ENCODE measurements at places on chromosomes 11 and 22.

- DNase-seq: no peak
Observed at GRCh38 chr22:23184764-23185113, 4.4 kb downstream of the BCR start.

DNA sequence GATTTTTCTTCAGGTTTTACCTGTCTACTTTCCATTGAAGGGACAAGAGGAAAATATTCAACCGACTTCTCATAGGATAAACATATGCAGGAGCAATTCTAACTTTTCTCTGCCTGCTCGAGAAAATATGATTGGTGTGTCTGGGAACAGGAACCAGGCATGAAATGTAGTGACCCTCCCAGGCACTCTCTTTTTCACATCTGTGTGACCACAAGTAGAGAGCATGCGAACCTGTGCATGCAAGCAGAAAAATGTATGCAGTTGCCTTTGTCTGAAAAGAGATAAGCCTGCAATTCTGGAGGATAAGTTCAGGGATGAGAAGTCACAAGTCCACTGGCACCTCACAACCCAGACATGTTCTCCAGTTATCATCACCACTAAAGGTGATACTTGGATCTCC, 583.5 kb upstream of the FAT3 start:
- no peak for DNase-seq

DNA sequence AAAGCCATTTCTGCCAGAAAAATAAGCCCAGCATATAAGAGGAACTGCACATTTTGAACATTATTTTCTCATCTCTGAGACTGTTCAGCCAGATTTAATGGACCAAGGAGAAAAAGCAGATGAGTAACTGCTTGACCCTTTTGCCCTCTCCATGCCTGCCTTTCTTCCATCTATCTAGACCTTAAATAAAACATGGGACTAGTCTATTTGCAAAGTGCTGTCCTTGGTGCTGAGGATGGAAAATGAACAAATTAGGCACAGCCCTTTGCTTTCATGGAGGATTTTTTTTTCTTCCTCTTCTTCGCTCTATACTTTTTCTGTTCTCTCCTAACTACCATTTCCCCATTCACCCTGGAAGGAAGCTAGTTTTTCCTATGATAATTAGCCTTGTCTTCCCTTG, 361.3 kb downstream of the GRM5 start:
- DNase-seq: no peak

DNA sequence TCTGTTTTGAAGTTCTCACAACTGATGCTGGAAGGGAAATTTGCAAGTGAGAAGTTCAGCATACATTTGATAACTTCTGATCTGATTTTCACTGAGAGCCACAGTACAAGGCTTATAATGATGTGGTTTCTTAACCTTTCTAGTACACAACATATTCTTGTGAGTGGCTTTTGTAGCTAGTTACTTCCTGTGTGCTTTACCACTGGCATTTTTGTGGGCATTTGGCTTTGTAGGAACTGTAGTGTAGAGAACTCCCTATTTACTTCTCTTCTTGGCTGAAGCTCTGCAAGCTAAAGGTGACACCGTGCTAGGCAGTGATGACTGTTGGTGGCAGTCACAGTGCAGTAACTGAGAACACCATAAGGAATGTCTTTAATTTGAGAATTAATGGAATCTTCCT, 14.9 kb downstream of the USP47 start:
- DNase-seq: no peak

GRCh38 chr11:94641167-94641761, 74.1 kb downstream of the PIWIL4 start:
- no peak for DNase-seq

- DNase-seq: no peak
Observed at GRCh38 chr11:69095300-69095699, 46.6 kb downstream of the TPCN2 start.

DNA sequence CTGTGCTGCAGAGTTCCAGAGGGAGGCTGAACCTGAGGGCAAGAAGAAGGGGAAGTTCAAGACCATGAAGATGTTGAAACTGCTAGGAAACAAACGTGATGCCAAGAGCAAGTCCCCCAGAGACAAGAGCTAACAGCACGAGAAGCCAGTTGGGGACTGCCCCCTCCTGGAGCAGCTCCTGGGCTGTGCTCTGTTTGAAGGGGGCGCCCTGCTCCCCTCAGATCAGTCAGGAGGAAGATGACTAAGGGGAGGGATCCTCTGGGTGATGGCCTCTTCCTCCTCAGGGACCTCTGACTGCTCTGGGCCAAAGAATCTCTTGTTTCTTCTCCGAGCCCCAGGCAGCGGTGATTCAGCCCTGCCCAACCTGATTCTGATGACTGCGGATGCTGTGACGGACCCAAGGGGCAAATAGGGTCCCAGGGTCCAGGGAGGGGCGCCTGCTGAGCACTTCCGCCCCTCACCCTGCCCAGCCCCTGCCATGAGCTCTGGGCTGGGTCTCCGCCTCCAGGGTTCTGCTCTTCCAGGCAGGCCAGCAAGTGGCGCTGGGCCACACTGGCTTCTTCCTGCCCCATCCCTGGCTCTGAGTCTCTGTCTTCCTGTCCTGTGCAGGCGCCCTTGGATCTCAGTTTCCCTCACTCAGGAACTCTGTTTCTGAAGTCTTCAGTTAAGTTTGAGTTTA, 12.6 kb downstream of the C22orf23 start:
- no peak for DNase-seq

DNA sequence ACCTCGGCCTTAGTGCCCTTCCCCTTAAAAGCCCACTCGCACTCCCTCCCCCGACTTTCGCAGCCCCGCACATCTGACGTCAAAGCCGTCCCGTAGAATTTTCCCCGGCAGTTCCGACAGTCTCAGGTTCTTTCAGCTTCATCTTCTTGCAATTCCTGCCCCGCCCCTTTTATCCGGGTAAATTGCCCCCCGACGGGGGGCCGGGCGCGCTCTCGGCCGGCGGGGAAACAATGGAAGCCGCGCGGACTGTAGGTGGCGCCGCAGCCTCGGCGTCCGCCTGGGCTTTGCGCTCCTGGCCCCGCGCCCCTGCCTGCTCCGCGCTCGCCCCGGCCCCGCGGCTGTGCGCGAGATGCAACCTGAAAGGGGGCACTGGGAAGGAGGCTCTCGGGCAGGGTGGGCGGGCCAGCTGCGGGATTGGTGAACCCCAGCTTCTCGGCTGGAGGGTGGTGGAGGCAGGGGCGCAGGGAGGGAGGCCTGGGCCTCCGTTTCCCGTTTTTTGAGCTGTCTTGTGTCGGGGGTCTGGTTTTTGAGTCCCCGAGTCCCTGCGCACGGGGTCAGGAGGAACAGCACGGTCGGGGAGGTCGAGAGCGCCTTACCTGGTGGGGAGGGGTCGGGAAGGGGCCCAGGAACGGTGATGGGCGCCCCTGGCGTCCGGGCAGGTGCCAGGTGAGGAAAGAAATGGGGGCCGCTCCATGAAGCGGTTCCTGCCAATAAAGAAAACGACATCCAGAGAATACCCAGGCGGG, 859 bp upstream of the FGF19 start:
- no peak for DNase-seq

GRCh38 chr11:17462940-17463339, 13.7 kb downstream of the ABCC8 start:
- no peak for DNase-seq

- no peak for DNase-seq
Observed at GRCh38 chr11:119501777-119502405, 78.9 kb upstream of the THY1 start.

DNA sequence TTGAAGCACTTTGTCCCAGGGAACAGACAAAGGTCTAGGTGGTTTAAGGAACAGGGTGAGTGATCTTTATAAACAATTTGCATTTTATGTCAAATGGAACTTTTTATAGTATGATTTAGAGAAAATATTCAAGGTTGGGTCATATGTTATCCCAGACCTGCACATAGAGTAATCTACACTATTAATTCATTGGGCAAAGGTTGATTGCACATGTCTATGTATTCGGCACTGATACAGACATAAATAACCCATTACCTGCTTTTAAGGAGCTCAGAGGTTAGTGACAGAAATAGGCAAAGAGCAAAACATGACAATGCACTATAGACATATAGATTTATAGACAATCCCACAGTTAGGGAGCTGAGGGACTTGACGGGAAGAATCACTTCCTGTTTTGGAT, 141.5 kb upstream of the UBASH3B start:
- DNase-seq: no peak

DNA sequence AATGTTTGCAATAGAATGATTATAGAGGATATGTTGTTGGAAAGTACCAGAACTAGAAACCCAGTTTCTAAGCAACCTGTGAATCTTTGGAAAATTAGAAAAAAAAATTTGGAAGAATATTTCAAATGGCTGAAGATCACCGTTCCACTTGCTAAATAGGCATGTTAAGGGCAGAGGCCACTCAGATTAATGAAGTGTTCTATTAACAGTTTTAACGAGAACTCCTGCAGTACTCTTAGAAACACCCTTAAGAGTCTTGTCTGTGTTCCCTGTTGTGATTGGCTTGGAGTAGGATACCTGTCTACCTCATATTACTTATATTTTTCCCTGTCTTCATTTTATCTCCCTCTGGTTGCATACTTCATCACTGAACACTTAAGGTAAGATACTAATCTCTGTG, 4.6 kb downstream of the C11orf54 start:
- DNase-seq: no peak

DNA sequence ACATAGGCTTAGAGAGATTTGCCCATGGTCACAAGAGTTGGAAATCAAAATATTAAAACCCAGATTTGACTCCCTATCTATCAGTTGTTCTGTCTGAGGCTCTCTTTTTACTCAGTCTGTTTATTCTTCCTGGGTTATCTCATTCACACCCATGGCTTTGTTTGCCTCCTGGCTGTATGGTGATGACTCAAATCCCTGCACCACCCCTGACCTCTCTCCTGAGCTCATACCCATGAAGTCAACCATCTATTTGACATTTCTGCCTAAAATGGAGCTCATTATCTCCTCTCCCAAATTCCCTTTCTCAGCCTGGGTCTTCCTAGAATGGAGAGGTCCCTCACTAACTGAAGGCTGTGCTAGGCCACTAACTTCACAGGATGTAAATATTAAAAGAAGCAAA, 27.8 kb upstream of the CCDC134 start:
- no peak for DNase-seq

DNA sequence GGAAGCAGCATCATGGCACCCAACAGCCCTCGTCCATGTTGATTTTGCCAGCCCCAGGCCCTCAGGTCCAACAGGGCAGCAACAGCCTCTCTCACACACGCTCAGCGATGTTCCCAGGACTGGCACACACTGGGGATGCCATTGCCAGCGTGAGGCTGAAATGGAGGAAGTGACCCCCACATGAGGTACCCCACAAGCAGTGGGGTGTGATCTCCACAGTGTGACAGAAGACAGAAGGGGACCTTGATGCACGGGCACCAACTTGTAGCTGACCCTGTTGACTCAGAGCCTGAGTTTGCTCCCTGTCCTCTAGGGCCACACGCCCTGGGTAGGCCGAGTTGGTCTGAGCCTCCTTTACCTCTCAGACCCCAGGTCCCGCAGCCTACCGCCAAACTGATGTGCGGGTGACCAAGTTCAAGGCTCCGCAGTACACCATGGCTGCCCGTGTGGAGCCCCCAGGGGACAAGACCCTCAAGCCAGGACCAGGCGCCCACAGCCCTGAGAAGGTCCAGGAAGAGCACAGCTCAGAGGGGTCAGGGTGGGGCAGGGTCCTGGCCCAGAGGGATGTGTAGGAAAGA, 6.2 kb downstream of the SCGB1C1 start:
- no peak for DNase-seq

- no peak for DNase-seq
Observed at GRCh38 chr11:132312161-132312560, 941.7 kb downstream of the NTM start.

- no peak for DNase-seq
Observed at GRCh38 chr22:28907311-28908008, 24.1 kb downstream of the ZNRF3 start.

GRCh38 chr11:114478001-114478410, 38.7 kb downstream of the REXO2 start:
- no peak for DNase-seq

- no peak for DNase-seq
Observed at GRCh38 chr11:83175815-83176214, 17.7 kb upstream of the ANKRD42 start.

- no peak for DNase-seq
Observed at GRCh38 chr11:117855186-117855845, 21.1 kb downstream of the FXYD6 start.

GRCh38 chr11:3090096-3090901, 33.1 kb upstream of the CARS1 start:
- DNase-seq: no peak

DNA sequence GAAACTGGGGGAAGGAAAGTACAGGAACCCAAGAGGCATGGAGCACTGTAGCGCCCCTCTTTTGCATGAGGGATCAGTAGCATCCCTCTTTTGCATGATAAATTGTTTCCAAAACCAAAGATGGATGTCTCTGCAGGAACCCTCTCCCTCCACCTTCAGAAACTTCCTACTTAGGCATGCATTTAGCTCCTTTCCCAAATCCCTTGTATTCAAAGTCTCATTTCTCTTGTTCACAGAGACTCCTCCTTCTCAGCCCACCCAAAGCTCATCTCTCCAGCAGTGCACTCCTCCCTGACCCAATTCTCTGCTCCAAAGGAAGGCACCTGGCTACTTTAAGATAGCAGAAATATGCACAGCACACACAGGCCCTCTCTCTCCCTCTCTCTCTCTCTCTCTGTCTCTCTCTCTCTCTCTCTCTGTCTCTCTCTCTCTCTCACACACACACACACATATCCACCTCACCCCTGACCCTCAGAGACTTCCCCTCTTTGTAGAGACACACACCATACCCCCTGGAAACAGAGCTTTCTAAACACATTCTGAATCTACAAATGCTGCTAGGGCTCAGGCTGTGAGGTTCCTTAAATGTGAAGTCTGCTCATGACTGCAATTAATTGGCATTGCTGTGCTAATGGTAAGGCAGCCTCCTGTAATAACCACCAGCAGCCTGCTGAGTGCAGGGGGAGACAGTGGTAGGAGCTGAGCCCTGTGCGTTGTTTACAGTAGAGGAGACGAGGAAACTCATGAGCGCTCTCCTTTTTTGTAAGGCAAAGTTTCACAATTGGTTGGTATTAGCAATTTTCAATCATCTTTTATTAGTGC, 519.6 kb downstream of the NTM start:
- no peak for DNase-seq

- no peak for DNase-seq
Observed at GRCh38 chr11:86675017-86675416, 2.6 kb upstream of the ME3 start.

GRCh38 chr11:47857892-47858543, 9.9 kb upstream of the NUP160 start:
- DNase-seq: no peak

- DNase-seq: no peak
Observed at GRCh38 chr11:116794851-116795250, 3.2 kb upstream of the APOA5 start.

GRCh38 chr11:19777039-19777376, 64.4 kb downstream of the NAV2 start:
- DNase-seq: no peak

DNA sequence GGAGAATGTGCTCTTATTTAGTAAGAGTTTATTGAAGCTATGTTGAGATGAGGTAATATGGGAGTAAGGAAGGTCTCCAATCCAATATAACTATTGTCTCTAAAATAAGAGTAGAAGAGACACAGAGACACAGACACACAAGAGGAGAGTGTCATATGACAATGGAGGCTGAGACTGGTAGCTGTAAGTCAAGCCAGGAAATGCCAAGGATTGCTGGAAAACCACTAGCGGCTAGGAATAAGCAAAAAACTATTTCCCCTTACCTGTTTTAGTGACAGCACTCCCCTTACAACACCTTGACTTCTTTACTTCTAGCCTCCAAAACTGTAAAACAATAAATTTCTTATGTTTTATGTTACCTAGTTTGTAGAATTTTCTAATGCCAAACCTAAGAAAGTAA, 1652.8 kb downstream of the LRRC4C start:
- no peak for DNase-seq
